RPMI8226 (cell line): ENCODE measurements at places on chromosomes 13 and 19.
A peak's percentile ranks its signal among the peaks of the same experiment; 100 is the strongest.

DNA sequence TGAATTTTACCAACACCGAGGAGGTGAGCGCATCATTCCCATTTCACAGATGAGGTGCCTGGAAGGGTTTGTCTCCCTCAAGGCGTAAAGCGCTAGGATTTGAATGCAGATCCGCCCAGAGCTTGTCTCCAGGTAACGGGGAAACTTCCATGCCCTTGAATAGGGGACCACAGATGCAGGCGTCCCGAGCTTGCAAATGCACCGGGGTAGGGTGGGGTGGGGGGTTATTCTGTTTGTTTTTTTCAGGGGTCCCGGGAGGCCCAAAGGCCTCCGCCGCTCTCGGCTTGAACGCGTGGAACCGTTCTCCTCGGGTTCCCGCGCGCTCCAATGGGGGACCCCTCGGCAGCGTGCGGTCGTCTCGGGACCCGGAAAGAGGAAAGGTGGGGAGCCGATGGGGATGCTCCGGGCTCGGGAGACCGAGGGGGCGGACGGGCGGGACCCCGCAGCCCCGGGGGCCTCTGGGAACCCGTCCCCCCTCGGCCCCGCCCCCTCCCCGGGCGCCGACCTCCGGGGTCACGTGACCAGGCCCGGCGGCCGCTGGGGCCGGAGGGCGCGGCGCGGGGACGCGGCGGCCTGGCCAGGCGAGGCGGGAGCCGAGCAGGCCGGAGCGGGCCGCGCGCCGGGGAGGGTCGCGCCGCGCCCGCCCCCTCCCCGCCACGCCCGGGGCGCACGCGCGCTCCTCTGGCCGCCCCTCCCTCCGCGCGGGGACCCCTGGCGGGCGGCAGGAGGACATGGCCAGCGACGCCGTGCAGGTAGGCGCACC, at the start of gene PKN1:
Gene PKN1 (plus strand): TSS at position 516 of the 763 bp plus-strand sequence. CDS start 216 bp downstream, at position 732.
- peak; percentile 71 for DNase-seq

DNA sequence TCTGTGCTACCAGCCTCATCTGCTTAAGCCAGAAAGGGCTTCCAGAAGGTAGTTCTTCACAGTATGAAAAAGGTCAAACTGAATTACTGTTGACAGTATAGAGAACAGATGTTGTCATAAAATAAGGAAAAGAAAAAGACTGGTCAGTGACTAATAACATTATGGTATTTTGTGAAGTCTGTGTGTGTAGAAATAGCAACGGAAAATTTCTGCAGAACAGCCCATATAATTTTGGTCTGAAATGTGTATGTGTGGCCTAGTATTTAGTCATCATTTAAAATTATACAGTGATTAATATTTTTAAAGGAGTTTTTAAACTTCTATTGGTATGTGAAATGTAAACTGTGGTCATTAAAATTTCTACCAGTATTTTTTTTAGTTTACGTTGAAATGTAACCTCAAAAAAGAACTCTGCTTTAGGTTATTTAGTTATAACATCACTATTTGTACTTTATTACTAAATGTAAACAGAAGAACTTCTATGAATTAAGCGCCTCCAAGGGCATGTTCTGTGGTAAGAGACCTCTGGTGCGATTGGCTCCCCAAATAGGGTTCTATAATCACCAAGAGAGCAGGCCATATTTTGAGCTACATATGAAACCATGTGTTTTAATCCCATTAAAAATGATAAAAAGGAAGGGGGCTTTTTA, 3.3 kb upstream of the GPR183 start:
- no peak for DNase-seq

DNA sequence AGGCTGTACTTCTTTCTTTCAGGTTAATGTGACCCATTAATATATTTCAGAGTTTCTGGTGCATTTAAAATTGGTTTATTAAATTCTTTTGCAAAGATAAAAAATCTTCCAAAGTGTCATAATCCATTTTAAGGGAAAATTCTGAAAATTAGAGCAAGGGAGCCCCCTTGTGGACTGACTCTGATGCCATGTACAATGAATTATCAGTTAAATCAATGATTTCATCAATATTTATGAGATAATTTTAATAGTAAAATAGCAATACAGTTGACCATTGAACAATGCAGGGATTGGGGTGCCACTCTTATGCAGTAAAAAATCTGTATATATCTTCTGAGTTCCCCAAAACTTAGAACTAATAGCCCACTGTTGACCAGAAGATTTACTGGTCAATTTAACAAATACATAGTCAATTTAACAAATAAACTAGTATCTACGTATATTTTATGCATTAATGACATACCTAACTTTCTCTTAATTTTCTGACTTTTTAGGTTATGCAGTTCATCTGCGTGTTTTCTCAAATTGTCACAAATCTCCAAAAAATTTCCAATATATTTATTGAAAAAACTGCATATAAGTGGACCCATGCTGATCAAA, 479.1 kb upstream of the MIR17HG start:
- DNase-seq = peak; percentile 6

DNA sequence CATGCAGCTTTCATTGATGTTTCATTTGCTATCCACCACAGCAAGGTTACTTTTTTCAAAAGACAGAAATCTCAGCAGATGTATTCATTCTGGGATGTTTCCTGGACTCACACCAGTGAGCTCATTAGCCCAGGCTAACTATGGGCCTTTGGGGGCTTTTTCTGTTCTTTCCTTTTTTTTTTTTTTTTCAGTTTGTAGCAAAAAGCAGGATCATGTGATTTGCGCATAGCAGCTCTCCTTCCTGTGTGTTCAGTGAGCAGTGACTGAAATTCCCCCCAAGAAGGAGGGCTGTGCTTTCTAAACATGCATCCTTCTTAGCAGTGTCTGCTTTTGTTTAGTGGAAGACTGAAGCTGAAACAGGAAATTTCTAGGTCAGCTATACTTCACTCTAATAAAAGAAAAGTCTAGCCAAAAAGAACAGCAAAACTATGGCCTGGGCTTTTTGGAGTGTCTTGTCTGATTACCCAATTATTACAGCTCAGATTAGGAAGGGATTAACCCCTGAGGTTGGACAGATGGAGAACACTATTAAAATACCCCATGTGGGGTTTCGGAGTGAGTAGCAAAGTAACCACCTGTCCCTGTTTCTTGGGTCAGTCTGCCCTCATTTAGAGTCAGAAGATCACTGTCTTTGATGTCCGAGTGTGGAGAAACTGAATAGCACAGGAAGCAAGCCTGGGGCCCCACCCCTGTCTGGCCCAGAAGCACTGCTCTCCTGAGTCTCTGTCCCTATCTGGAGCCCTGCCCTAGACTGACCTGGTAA, 8.9 kb upstream of the AMER2 start:
- DNase-seq = no peak

DNA sequence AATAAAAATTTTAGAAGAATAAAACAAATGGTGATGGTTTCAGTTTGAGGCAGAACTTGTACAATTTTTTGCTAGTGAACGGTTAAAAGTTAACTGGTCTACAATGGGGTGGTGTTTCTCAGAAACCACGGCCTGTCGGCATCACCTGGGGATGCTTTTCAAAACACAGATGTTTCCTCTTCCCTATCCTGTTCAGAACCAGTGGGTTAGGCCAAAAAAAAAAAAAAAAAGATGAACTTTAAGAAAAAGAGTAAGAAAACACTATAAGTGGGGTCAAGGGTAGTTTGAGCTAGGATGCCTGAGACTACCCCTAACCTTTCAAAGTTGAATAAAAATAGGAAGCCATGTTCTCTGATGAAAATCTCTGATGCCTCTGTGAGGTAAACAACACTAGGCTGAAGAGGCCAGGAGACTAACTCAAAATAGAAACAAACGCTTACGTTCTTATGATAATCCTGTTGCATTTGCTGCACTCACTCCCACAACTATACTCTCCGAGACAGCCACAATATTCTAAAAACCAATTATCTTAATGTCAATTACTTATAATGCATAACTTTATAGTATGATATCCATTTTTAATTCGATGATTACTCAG, 3.3 kb downstream of the MTIF3 start:
- DNase-seq = peak; percentile 29

- DNase-seq = peak; percentile 35
Observed at GRCh38 chr13:110944121-110944967, 29.5 kb upstream of the ANKRD10 start.

GRCh38 chr19:4379383-4380253, 20.7 kb downstream of the SH3GL1 start:
- DNase-seq = no peak

GRCh38 chr19:55118401-55118991, 1.1 kb upstream of the PPP1R12C start:
- peak; percentile 27 for DNase-seq

- no peak for DNase-seq
Observed at GRCh38 chr13:104487006-104487405, 1420.8 kb upstream of the SLC10A2 start.

DNA sequence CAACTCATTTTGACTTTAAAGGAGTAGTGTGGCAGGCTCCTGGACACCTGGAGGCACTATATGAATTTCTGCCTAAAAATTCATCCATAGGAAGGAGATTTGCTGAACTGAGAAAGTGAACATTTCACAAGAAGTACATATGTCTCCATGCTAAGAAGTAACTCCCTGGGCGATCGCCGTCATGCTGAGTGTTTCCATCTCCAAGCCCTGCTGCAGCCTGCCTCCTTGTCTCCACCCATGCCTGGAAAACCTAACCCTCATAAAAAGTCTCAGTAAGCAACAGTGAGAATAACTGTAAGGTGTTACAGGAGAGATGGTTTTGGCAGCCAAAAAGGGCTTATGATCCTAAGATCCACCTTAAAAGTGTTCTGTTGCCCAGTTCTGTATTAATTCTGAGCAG, 251.3 kb downstream of the SHISA2 start:
- no peak for DNase-seq

- no peak for DNase-seq
Observed at GRCh38 chr13:28579322-28579721, 79.6 kb upstream of the POMP start.

DNA sequence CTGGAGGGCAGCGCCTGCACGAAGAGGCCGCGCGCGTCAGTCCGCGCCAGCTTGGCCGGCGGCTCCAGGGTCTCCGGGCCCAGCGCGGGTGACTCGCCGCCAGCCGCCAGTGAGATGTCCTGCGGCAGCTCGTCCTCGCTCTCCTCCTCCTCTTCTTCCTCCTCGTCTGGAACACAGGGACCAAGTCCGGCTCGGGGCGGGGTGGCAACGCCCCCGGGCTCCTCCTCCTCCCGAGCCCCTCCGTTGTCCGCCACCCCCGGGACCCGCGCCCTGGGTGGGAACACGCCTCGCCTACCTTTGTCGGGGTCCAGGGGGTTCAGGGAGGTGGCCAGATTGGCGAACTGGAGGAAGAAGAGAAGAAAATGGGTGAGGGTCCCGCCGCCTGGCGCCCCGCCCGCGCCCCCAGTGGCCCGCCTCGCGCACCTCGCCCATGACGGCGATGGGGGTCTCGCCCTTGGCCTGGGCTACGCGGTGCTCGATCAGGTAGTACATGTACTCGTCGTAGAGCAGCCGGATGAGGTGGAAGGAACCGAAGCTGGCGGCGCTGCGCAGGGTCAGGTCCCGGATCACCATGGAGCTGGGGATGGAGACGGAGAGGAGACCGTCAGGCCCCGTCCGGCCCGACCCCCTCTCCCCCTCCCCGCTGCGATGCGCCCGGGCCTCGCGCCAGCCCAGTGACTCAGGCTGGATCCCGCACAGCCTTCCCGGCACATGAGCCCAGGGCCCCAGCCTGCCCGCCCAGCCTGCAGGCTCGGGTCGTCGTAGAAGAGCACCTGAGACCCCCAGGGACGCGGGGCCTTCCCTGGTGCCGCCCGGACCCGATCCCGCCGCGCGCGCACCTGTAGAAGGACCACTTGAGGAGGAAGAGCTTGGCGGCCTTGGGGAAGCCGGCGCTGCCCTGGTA, 10.6 kb downstream of the DCAF15 start:
- DNase-seq = no peak

GRCh38 chr13:65638572-65639168, 1591.5 kb downstream of the PCDH9 start:
- DNase-seq = peak; percentile 16

DNA sequence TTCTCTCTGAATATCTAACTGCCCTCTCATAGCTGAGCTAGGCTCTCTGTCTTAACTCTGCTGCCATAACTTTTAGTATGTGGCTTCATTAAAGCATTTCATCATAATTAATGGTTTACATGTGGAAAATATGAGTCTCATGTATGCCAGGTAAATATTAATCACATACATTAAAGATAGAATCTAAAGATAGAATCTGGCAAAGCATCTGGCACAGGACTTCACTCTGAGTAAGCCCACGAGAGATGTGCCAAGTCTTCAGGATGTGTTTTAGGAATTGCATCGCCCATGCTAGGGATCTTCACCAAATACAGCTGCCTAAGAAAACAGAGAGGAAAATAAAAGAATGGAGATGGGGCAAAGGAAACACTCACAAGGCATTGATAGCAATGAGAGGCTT, 285.8 kb downstream of the DIAPH3 start:
- no peak for DNase-seq

- peak; percentile 20 for DNase-seq
Observed at GRCh38 chr13:32248801-32249200, 66.4 kb downstream of the ZAR1L start.

- DNase-seq = no peak
Observed at GRCh38 chr13:46576762-46577161, 23.8 kb downstream of the LRCH1 start.

- no peak for DNase-seq
Observed at GRCh38 chr19:1016647-1017114, 4.2 kb downstream of the TMEM259 start.

DNA sequence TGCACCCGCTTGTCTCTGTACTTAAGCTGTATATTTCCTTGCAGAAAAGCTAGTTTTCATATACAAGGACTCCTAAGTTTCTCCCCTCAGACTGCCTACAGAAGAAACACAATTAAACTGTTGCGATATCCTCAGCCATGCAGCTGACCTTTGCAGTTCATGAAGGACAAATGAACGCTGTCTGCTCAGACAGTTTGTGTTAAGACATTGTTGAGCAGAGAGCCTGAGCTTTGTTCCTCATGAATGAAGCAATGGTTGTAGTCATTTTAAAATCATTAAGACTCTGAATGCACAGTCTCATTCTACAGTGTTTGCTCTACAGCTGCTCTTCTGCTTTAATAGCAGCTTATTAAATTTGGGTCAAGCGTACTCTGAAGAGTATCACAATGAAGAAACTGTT, 23.2 kb upstream of the MAB21L1 start:
- no peak for DNase-seq

DNA sequence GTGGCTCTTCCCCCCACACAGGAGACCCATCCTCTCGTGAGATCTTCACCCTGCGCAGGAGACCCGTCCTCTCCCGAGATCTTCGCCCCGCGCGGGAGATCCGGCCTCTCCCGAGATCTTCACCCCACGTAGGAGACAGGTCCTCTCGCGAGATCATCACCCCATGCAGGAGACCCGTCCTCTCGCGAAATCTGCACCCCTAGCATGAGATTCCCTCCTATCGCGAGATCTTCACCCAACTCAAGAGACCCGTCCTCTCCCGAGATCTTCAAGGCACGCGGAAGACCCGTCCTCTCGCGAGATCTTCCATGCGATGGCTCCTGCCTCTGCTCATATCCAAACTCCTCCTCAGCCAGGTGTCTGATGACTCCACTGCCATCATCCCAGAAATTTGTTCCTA, 24.3 kb downstream of the LAIR2 start:
- no peak for DNase-seq

- no peak for DNase-seq
Observed at GRCh38 chr19:15196360-15197005, 4.3 kb downstream of the NOTCH3 start.

- DNase-seq = no peak
Observed at GRCh38 chr13:73945871-73946270, 188.3 kb downstream of the KLF12 start.

- no peak for DNase-seq
Observed at GRCh38 chr19:7292352-7292949, 1.8 kb downstream of the INSR start.
